ENCODE measurements at places on chromosomes 5 and 9.

DNA sequence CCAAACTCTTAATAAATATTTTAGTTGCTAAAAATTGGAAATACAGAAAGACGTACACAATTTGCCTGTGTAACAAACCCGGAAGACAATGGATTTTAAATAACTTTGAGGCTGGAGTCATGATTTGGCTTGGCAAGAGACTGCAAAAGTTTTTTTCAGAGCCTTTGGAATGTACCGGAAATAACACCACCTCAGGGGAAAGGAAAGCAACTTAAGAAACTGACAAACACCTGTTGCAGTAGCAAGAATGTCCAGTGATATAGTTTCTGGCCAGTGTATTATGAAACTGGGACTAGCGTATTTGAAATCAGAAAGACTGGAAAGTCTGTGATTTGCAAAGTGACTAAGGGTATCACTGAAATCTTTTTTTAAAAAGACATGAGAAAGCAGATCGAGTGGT lies 842 bp downstream of the MUSK start:
- DNase-seq, result no peak

- no peak for DNase-seq
Measured at GRCh38 chr5:153744751-153745150, 254.3 kb downstream of the GRIA1 start.

- DNase-seq, result peak; percentile 84
Measured at GRCh38 chr5:93941897-93942296, 200.5 kb upstream of the POU5F2 start.

- DNase-seq, result no peak
Measured at GRCh38 chr5:98599016-98599415, 174.4 kb upstream of the RGMB start.

DNA sequence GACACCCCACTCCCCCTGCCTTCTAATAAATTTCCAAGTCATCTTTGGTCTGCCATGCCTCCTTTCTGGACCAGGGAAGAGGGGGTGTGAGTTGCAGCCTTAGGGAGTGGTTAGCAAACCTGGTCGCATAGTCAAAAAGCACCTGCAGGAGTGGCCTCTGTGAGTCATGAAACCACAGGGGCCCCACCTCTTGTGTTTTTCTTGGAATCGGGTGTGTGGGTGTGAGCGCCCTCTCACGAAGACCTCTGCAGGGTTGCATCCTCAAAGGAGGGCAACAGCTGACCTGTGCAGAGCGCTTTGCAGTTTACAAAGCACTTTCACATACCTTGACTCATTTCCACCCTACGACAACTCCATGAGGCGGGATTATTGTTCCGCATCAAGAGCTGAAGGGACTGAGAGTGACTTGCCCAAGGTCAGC lies 36.8 kb upstream of the TEX48 start:
- no peak for DNase-seq

DNA sequence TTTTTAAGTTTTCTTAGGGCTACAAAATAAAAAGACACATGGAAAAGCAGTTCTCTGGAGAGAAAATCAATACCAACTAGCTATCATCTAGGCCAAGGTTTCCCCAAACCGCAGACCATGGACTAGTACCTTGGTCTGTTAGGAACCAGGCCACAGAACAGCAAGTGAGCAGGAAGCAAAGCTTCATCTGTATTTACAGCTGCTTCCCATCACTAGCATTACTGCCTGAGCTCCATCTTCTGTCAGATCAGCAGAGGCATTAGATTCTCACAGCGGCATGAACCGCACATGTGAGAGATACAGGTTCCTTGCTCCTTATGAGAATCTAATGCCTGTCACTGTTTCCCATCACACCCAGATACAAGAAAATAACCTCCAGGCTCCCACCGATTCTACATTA lies 1907.6 kb upstream of the ACO1 start:
- no peak for DNase-seq

DNA sequence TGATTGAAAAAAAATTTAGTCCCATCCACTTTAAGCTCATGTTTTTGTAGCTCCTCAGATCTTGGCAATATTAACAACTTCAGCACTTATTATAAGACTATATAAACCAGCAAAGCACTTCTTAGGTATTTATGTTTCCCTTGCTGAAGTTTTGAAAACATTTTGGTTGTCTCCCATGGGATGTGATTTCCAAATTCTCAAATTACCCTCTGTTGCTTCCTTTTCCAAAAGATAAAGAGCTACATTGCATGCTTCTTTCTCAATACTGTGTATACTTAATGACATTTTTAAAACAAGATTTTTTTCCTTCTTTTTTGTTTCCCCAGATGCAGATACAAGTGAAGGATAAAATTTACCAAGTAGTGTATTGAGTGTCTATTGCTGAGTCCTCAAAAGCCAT lies 567.1 kb downstream of the CSNK1G3 start:
- no peak for DNase-seq

DNA sequence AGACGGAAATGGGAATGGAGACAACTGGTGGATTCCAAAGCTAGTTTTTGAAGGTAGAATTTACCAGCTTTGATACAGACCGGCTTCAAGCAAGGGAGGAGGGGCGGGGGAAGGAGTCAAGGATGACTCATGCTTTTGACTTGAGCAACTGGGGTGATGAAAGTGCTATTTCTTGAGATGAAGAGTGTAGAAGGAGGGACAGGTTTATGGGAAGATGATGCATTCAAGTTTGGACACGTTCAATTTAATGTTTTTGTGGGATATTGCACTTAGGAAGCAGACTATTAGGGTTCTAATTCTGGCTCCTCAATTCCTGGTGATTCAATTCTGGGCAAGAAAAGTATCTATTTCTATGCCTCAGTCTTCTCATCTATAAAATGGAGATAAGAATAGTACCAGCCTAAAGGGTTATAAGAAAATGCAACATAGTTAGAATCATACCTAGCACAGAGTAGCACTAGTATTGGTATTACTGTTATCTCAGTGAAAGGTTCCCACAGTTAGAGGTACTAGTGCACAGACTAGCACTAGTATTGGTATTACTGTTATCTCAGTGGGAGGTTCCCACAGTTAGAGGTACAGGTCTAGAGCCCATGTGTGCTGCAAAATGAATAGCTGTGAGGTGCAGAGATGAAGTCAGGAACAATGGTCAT lies 4.6 kb downstream of the NIPAL4 start:
- no peak for DNase-seq

DNA sequence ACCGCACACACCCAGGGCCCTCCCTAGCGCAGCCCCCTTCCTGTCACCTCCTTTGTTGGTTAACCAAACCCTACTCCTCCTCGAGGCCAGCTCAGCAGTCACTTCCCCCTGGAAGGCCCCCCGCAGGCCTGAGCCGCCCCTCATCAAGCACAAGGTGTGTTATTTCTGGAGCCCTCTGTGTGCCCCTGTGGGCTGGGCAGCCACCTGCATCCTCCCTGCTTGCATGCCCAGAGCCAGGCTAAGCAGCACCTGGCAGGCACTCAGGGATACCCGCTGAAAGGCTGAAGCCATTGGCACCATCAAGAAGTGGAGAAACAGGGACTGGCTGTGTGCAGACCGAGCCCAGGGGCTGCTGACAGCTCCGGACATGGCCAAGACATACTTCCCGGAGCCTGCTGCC lies 121.8 kb downstream of the ZNF354C start:
- no peak for DNase-seq

GRCh38 chr5:39934830-39935229 lies 510.1 kb upstream of the DAB2 start:
- no peak for DNase-seq

DNA sequence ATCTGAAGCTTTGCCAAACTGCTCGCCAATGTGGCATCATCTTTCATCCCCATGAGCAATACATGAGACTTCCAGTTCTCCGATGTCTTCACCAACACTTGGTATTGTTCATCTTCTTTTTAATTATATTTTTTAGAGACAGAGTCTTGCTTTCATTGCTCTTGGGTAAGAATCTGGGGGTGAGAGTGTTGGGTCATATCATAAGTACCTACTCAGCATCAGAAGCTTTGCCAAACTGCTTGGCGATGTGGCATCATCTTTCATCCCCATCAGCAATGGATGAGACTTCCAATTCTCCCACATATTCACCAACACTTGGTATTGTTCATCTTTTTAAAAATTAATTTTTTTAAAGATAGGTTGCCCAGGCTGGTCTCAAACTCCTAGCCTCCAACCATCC lies 30.9 kb upstream of the ZDHHC11B start:
- DNase-seq, result no peak

- no peak for DNase-seq
Measured at GRCh38 chr5:65774346-65774745, 52.3 kb downstream of the NLN start.

DNA sequence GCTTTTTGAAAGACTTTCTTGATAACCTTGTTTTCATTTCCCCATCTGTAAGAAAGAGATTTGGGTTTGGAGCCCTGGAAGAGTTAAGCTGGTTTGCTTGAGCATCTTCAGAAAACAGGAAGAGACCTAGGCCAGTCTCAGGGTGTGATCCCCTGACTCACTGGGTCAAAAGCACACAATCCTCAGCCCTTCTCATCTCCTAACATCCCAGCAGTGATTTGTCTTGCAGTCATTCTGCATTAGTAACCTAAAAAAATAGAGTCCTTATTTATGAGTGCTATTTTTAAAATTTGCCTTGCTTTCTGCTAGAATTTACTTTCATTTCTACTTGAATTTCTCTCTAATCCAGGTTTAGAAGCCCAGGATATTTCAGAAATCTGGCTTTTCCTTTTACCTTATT lies 16.4 kb upstream of the ARSB start:
- no peak for DNase-seq

GRCh38 chr9:138040446-138041430 lies 163.2 kb downstream of the CACNA1B start:
- no peak for DNase-seq

DNA sequence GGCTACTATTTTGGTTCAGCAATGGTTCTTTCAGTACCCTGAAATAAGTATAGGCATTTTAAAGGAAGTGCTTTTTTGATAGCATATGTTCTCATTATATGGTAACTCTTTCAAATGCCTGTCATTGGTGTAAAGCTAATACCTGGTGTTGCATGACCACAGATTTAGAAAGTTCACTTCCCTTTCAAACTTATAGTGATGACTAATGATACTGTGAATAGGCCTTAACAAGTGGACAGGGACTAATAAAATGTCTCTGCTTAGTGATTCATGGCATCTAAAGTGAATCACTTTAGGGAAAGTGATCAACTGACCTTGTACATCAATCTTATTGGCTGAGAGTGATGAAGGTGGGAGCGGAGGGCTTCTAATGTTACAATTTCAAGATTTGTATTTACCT lies 21.6 kb downstream of the MRPL22 start:
- DNase-seq, result no peak

GRCh38 chr5:125408448-125409233 lies 662.2 kb upstream of the ZNF608 start:
- DNase-seq, result peak; percentile 30

DNA sequence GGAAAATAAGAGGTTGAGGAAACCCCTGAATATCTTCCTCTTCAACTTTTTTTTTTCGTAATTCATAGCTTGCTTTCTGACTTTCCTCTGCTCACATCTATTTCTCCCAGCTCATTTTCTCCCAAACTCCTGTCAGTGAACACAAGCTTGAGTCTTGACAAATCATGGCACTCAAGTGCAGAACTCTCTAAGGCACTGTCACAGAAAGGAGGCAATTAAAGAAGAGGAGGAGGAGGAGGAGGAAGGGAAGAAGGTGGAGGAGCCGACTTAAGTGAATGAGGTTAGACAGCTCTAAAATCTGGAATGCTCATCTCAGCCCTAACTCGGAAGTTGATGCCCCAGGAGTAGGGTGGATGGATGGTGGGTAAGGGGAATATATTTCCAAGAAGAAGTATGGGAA lies 27.2 kb upstream of the NUDT12 start:
- DNase-seq, result no peak

- DNase-seq, result no peak
Measured at GRCh38 chr5:13946111-13946510, 1.6 kb upstream of the DNAH5 start.
